ENCODE measurements at places on chromosomes 5 and 9. TPM values are rescaled to one million over a fixed set of nuclear protein-coding genes. Genes with fewer than 3 reads are reported as not detected.

LRRTM2 gene
- total RNA-seq: 0.16 TPM

FAM78A gene
- 2.5 TPM for total RNA-seq

GRCh38 chr9:87445646-87446045 is 52.0 kb upstream of the DAPK1 start:
- no peaks in the 10 kb centered on the region for H3K27me3 ChIP-seq
- no peak overlapping the region for H3K4me3 ChIP-seq
- H3K36me3 ChIP-seq: no peaks in the 10 kb centered on the region
- H3K4me1 ChIP-seq: no peaks in the 10 kb centered on the region
- H3K27ac ChIP-seq: no peak overlapping the region

GRCh38 chr5:1673042-1673677 is 126.5 kb downstream of the MRPL36 start:
- H3K4me1 ChIP-seq: no peaks in the 10 kb centered on the region
- no peak overlapping the region for H3K4me3 ChIP-seq

- no peak for DNase-seq
- H3K4me1 ChIP-seq: no peaks in the 10 kb centered on the region
- H3K27ac ChIP-seq: no peak overlapping the region
- H3K27me3 ChIP-seq: no peaks in the 10 kb centered on the region
- peaks cover 16% of the 10 kb centered on the region for H3K36me3 ChIP-seq
- H3K4me3 ChIP-seq: no peak overlapping the region
Observed at GRCh38 chr5:6365977-6366590, 12.3 kb downstream of the MED10 start.
